LNCaP clone FGC (cell line): ENCODE measurements at places on chromosomes 7 and 10.

GRCh38 chr10:14601872-14602725 is 172.6 kb downstream of the FAM107B start:
- no peak for DNase-seq

- no peak for DNase-seq
These were observed 10.3 kb upstream of the WDR86 start for GRCh38 chr7:151420144-151420543.

- DNase-seq, result no peak
These were observed 19.6 kb downstream of the PTPRE start for GRCh38 chr10:127926455-127926854.

DNA sequence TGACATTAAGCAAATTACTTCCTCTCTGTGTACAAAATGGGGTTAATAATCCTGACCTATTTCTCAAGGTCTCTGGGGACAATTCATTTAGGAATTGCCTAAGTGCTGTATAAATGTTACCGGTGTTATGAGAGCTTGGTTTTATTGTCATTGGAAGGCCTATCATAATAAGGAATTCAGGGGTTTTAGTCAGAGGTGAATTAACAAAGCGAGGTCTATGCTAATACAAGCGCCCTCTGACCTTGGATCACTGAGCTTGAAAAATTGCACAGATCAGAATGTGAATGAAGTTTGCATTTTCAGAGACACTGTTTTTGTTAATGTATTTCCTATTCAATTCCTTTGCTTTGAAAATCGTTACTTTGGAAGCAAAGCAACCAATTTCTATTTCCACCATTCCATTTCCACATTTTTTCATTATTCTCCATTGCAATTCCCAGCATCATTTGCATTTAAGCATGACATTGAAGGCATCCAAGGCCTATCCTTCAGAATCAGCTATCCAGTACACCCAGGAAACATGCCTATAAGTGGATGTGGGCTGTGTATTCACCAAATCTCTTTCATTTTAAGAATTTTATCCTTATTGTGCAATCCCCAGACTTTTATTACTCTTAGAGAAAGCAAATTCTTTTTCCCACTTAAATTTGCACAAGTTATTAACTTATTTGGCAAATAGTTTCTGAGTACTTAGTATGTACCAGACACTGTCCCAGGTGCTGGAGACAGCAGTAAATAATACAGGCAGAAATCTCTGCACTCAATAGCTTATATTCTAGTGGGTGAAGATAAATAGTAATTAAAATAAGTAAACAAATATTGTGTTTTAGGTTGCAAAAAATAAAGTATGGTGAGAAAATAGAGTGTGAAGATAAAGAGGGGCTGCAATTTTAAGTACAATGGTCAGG is 133.1 kb downstream of the NRCAM start:
- no peak for DNase-seq

- DNase-seq, result no peak
These were observed 20.3 kb upstream of the LIPM start for GRCh38 chr10:88782222-88782621.

GRCh38 chr10:72080042-72080975 is 8.0 kb downstream of the SPOCK2 start:
- no peak for DNase-seq

GRCh38 chr7:156993021-156993924 is 17.2 kb downstream of the MNX1 start:
- DNase-seq, result no peak

DNA sequence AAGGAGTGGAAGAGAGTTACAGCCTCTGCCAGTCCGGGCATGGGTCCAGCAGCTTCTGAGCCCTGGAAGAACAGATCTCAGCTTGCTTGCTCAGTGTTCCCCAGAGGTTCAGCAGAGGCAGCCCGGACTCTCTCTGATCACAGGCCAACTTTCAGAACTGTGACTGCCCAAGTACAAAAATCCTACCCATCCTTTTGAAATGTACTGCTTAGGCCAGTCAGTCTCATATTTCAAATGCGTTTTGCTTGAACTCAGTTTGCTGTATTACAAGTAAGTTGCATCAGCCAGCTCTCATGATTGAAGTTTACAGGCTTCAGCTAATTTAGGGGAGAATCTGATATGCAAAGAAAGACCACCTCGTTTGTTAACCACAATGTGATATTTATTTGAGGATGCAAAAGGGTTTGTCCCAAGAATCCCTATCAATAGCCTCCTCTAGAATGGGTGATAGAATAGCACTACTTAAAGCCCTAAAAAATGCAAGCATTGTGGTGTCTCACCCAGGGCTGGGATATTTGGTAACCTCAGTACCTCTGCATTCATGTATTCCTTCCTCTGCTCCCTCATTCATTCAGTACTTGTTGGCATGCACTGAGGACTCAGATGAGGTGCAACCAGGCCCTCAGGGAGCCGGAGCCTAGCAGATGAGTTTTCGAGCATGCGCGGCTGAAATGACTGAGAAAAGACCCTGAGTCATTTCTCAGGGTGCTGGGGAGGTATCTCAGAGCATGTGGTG is 7.0 kb downstream of the AIMP2 start:
- DNase-seq, result peak; percentile 50

DNA sequence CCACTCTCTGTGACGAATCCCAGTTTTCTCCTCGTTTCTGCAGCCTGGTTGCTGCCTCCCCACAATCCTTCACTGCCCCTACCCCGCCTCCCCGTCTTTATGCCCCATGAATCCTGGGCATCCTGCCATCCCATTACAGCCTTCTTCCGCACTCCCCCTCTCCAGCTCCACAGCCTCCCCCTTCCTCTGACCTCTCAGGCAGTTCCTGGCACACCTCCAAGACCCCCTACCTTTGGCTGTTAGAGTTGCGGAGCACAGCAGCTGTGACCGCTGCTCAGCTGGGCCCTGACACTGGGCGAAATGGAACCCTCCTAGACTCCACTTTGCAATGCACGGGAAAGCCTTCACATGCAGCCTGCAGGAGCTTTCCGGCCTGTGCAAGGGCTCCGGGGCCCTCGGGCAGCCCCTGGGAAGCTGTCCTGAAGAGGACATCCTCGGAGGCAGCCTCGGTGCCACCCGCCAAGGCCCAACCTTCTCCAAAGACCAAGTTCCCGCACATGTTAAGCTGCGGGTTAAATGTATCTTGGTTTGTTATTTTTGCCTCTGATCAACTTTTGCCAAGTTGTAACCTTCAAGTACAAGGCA is 400.7 kb upstream of the MKI67 start:
- DNase-seq, result no peak
